ENCODE measurements at places on chromosomes 7 and 10.

GRCh38 chr10:63665670-63666134, 144.5 kb downstream of the REEP3 start:
- no peak for DNase-seq

DNA sequence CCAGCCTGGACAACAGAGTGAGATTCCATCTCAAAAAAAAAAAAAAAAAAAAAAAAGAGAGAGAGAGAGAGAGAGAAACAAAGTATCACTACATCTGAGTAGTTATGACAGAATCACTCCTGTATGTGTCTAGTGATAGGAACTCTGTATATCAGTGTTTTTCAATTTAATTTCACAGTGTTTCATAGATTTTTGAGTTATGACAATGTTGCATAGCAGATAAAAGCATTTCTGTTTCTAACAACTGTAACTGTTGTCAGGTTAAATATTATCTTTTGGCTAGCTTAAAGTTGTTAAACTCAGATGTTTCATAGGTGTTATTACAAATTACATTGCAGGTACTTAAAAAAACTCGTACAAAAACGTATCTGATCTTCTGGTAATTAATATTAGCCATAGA, 60.3 kb downstream of the PLXDC2 start:
- DNase-seq: no peak

DNA sequence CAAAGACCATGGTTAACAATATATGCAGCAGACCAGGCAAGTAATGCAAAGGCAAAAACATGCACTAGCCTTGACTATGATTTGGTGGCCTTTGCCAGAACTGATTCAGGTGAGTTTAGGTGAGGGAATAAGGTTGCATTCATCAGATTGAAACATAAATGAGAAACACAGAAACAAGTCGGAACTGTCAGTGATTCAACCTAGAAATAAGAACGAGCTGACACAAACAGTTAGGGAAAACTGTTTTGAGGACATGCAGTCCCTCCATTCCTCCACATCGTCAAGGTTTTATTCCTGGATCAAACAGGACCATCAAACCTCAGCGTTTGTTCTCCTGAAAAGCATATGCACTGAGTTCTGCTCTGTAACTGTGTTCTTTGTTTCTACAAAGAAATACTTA, 1.8 kb downstream of the ZNF248 start:
- DNase-seq: no peak

GRCh38 chr7:55441774-55442522, 76.8 kb downstream of the LANCL2 start:
- DNase-seq: no peak

DNA sequence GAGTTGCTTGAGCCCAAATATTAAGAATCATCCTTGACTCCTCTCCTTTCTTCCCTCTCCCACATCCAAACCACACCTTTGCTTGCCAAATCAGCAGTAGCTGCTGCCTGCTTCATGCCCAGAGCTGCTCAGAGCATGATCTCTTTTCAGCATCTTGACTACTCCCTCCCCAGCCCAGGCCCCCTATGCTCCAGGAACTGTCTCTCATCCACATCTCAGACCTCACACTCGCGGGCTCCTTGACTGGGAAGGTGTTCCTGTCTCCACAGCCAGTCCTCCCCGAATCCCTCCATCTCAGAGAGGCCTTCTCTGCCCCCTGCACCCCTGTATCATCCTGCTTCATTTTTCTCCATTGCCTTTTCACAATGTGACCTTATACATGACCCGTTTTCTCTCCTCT, 157.0 kb downstream of the DNAJB6 start:
- DNase-seq: no peak

DNA sequence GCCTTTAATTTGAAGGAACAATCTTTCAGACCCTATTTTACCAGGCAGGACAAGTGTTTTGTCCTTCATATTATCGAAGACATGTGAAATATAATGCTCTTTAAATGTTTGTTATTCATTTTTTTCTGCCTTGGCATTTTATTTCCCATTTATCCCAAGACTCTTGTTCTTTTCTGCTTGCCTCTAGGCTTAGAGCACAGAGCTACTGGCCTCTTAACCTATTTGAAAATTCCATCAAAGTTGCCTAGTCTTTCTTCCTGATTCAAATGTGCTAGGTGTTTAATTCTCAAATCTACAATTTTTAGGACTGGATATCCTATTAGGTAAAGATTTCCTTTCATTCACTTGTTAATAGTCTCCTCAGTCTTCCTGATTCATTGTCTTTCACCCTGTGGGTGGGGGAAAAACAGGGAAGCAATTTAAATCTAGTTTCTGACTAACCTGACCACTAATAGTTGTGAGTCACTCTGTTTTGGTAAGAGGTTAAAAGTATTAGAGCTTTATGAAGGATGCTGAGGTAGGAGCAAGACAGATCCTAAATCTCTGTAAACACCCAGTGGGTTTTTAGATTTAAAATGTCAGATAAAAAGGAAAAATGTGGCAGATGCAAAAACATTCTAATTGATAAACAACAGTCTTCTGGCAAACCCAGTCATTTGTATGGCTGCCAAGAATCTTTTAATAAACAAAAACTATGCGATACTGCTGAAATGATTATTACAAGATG, 1.5 kb downstream of the LIPK start:
- peak; percentile 20 for DNase-seq

DNA sequence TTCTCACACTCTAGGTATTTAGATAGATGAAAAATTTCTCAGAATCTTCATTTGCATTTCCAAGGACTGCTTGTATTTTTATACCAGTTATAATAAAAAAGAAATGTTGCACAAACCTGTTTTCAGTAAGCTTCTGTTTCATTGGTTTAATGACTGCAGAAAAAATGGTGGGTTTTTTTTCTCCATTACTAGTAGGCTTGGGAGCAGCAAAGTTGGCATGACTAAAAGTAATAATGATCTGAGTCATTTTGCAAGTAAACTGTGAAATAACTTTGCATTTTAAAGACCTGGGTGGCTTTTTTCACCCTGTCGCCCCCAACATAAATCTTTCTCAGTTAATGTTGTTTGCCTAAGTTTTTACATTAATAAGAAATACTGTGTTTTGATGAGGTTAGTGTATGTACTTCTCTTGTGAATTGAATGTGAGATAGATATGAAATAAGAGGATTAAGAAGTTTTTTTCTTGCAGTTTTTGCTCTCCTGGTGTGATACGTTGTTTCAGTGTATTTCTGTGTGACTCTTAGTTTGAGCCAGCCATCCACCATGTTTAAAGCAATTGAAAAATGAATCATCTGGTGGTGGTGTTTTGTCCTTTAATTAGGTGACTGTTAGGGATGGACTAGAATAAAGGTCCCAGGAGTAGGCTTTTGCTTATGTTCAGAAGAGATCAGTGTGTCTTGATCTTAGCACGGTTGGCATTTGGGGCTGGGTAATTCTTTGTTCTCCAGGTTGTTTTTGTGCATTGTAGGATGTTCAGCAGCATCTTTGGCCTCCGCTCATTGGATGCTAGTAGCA, 1.8 kb downstream of the GNAI1 start:
- no peak for DNase-seq

- no peak for DNase-seq
Observed at GRCh38 chr7:152054367-152055230, 29.1 kb downstream of the GALNT11 start.

DNA sequence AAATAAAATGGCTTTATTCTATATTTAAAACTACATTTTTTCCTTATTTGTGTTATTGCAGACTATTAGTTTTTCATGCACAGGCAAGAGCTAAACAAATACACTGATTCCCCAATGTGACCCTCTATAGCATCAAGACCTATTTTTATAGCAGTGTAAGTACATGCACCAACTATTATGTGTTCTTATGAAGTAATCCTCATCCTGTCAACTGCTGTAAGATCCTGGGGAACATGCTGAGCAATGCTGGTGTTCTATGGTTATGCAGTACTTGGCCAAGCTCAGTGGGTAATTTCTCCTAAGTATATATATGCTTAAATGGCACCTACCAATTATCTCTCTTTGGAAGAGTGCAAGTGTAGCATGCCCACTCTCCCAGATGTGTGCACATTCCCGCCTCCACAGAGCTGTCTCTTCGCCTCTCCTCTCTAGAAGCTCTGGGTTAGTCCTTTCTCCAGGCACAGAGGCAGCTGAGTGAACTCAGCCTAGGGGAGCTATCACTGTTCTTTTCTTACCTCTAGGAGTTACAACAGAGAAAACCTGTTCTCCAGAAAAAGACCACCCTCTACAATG, 428.8 kb downstream of the KCNMA1 start:
- DNase-seq: no peak

- DNase-seq: no peak
Observed at GRCh38 chr10:69492091-69492745, 41.0 kb downstream of the TSPAN15 start.

- DNase-seq: peak; percentile 37
Observed at GRCh38 chr10:66931340-66931948, 5.6 kb downstream of the LRRTM3 start.

GRCh38 chr7:131896165-131896863, 339.9 kb upstream of the PODXL start:
- DNase-seq: no peak

DNA sequence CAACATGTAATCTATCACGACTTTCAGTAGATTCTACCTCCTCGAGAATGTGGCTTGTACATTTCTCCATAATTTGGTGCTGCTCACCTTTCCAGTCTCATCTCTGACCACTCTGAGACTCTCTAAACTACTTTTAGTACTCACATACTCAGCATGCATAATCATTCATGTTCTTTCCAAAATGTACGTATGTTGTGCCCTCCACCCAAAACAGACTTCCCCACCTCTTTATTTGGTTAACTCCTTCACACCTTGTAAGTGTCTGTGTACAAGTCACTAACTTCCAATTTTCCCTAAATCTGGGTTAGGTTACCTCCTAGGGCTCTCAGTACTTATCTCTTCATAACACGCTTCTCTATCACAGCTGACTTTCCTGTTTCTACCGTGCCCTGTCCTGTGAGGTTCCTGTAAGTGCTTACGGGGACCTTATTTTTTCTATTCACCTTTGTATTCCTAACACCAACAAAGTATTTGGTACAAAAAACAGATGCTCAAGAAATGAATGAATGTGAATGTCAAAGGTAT, 186.2 kb upstream of the MKLN1 start:
- DNase-seq: no peak

DNA sequence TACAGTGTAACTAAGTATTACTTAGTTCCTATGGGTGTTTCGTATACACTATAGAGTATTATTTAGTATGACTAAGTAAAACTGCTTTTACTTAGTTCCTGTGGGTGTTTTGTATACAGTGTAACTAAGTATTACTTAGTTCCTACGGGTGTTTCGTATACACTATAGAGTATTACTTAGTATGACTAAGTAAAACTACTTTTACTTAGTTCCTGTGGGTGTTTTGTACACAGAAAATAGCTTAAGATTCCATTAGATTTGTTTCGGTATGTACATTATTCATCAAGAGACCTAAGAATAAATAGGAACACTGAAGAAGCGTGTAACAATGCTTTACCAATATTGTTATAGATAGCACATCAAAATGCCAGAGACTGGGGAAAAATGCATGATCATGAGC, 25.0 kb downstream of the IGF2BP3 start:
- DNase-seq: no peak

Measured in glomerular endothelial cell (primary cell).